ENCODE measurements at places on chromosomes 6 and 20. TPM values are rescaled to one million over a fixed set of nuclear protein-coding genes. Genes with fewer than 3 reads are reported as not detected.

DNA sequence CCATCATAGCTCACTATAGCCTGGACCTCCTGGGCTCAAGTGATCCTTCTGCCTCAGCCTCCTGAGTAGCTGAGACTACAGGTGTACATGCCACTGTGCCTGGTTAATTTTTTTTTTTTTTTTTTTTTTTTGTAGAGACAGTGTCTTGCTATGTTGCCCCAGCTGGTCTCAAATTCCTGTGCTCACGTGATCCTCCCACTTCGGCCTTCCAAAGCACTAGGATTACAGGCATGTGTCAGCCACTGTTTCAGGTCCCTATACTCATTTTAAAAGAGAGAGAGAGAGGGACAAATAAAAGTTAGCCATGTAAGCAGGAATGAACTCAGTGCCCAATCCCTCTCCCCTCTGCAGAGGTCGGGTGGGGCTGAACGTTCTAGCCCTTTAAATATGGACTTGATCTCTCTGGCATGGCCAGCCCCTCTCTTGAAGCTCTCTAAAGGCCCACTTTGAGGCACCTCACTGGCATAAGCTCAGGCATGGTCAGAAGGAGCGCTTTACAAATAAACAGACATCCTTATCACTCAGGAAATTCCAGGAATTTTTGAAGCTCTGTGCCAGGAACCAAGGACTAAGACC is 9.0 kb upstream of the SERPINB1 start:
- peaks cover 14% of the 10 kb centered on the region for H3K36me3 ChIP-seq
- no peak overlapping the region for H3K4me3 ChIP-seq
- no peak overlapping the region for H3K27ac ChIP-seq
- no peaks in the 10 kb centered on the region for H3K27me3 ChIP-seq
- peaks cover 44% of the 10 kb centered on the region for H3K4me1 ChIP-seq
- DNase-seq: no peak

DNA sequence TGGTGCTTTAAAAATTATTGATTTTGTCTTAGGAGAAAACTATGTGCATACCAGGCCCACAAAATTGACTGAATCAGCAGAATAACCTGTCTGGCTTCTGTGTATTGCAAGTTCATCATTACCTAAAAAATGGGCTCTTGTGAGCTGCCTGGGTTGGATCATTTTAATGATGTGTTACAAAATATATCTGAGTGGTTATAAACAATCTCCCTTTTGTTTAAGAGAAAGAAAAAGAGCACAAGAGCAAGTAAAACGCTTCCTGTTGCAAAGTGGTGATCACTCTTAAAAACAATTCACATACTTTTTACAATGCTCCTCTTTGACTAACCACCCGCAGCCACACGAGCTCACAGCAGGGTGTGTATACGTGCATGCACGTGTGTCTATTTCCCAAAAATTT is 335.1 kb downstream of the HDGFL1 start:
- no peak overlapping the region for H3K4me3 ChIP-seq
- H3K27ac ChIP-seq: no peak overlapping the region
- no peaks in the 10 kb centered on the region for H3K27me3 ChIP-seq
- H3K36me3 ChIP-seq: no peaks in the 10 kb centered on the region
- DNase-seq: no peak

GRCh38 chr20:60049601-60050000 is 91.4 kb downstream of the CDH26 start:
- no peaks in the 10 kb centered on the region for H3K36me3 ChIP-seq
- no peak overlapping the region for H3K27ac ChIP-seq
- no peaks in the 10 kb centered on the region for H3K4me1 ChIP-seq
- no peak for DNase-seq

- H3K4me1 ChIP-seq: no peaks in the 10 kb centered on the region
- H3K27ac ChIP-seq: no peak overlapping the region
- no peak for DNase-seq
- no peak overlapping the region for H3K4me3 ChIP-seq
These were observed 128.6 kb downstream of the MAP7 start for GRCh38 chr6:136421537-136422158.

DNA sequence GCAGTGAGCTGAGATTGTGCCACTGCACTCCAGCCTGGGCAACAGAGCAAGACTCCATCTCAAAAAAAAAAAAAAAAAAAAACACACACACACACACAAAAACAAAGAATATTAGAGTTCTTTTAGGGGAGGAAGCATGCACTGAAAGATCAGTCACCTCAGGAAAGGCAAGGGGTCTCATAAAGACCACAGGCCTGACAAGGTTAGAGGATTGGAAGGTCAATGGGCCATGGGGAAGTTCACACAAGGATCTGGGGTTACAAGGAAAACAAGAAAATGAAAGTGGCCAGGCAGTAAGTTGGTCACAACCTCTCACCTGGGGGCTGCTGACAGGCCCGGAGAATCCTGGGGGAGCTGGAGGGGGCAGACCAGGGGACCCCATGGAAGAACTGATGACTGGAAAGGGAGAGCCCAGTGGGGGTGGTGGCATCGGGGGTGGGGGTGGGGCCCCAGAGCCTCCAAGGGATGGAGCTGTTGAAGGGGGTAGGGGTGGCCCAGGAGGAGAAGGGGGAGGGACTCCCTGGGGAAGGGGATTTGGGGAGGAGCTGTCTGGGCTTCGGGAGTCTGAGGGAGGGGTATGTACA is 1.5 kb downstream of the RXRB start:
- H3K4me3 ChIP-seq: peak overlapping the region; percentile 92
- H3K36me3 ChIP-seq: no peaks in the 10 kb centered on the region
- no peaks in the 10 kb centered on the region for H3K27me3 ChIP-seq
- no peak overlapping the region for H3K27ac ChIP-seq
- DNase-seq: no peak
- peaks cover 44% of the 10 kb centered on the region for H3K4me1 ChIP-seq

- H3K27me3 ChIP-seq: no peaks in the 10 kb centered on the region
- no peak for DNase-seq
- H3K27ac ChIP-seq: no peak overlapping the region
- no peak overlapping the region for H3K4me3 ChIP-seq
These were observed 18.6 kb upstream of the TREM2 start for GRCh38 chr6:41181566-41181965.

GRCh38 chr20:40945754-40946450 is 82.7 kb upstream of the TOP1 start:
- no peaks in the 10 kb centered on the region for H3K27me3 ChIP-seq
- H3K4me1 ChIP-seq: peaks cover 17% of the 10 kb centered on the region
- H3K4me3 ChIP-seq: no peak overlapping the region
- DNase-seq: no peak
- no peaks in the 10 kb centered on the region for H3K36me3 ChIP-seq

- H3K4me3 ChIP-seq: no peak overlapping the region
- no peak overlapping the region for H3K27ac ChIP-seq
- no peak for DNase-seq
- no peaks in the 10 kb centered on the region for H3K4me1 ChIP-seq
These were observed 226.9 kb downstream of the SIM1 start for GRCh38 chr6:100237821-100238220.

GRCh38 chr6:159002432-159003155 is 2.6 kb upstream of the RSPH3 start:
- peaks cover 11% of the 10 kb centered on the region for H3K4me1 ChIP-seq
- no peaks in the 10 kb centered on the region for H3K36me3 ChIP-seq

- H3K36me3 ChIP-seq: no peaks in the 10 kb centered on the region
- DNase-seq: no peak
- H3K4me1 ChIP-seq: no peaks in the 10 kb centered on the region
- H3K27ac ChIP-seq: no peak within 1 kb of the TSS
- H3K27me3 ChIP-seq: no peaks in the 10 kb centered on the region
- no peak within 1 kb of the TSS for H3K4me3 ChIP-seq
These were observed at the start of gene IL17A for GRCh38 chr6:52186075-52186474. Gene IL17A (plus strand): TSS chr6:52186375. CDS start chr6:52186432, 57 bp downstream.

- H3K36me3 ChIP-seq: no peaks in the 10 kb centered on the region
- H3K4me1 ChIP-seq: peaks cover 11% of the 10 kb centered on the region
- no peak overlapping the region for H3K27ac ChIP-seq
- DNase-seq: no peak
These were observed 4.3 kb downstream of the SNHG17 start for GRCh38 chr20:38430679-38431325.

DNA sequence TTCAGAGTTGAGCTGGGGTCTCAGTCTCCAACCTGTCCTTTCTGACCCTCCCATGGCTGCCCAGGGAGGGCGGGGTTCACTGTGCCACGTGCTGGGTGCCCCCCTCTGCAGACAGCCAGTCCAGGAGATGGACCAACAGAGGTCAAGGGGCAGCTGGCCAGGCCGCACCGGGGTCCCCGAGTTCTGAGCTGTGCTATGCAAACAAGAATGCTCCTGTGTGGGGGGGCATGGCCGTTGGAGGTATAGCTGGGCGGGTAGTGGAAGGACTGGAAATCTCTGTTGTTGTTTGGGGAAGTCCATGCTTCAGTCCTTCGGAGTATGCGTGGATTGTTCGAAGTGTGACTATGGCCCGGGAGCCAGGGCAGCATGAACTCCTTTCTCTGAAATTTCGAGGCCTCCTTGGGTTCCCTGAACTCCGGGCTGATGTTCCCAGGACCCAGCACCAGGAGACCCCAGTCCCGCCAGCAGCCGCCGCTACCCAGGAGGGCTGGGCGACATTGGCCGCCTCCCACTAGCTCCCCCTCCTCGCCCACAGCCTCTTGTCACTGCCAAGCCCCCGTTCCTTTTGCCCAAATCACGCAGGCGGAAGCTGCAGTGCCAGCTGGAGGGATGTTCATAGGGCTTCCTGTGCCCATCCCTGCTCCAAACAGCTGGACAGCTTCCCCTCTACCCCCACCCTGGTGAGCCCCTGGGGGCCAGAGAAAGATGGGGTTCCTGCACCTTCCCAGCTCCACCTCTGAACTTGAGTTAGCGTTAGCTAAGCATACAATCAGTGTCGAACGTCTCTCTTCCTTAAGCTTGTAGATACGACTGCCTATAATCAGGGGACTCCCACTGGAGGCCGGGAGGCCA is 126.6 kb downstream of the TAF4 start:
- no peaks in the 10 kb centered on the region for H3K36me3 ChIP-seq
- H3K4me1 ChIP-seq: no peaks in the 10 kb centered on the region
- no peak overlapping the region for H3K4me3 ChIP-seq
- no peak for DNase-seq
- H3K27me3 ChIP-seq: no peaks in the 10 kb centered on the region

- no peaks in the 10 kb centered on the region for H3K27me3 ChIP-seq
- H3K4me1 ChIP-seq: peaks cover 3% of the 10 kb centered on the region
- no peak overlapping the region for H3K27ac ChIP-seq
- DNase-seq: peak; percentile 36
- no peak overlapping the region for H3K4me3 ChIP-seq
These were observed 49.9 kb downstream of the TGM2 start for GRCh38 chr20:38115205-38115604.

GRCh38 chr6:109118871-109119354 is 23.6 kb downstream of the CEP57L1 start:
- H3K4me3 ChIP-seq: no peak overlapping the region
- no peaks in the 10 kb centered on the region for H3K27me3 ChIP-seq
- H3K27ac ChIP-seq: no peak overlapping the region
- no peaks in the 10 kb centered on the region for H3K36me3 ChIP-seq
- H3K4me1 ChIP-seq: peaks cover 41% of the 10 kb centered on the region
- no peak for DNase-seq

DNA sequence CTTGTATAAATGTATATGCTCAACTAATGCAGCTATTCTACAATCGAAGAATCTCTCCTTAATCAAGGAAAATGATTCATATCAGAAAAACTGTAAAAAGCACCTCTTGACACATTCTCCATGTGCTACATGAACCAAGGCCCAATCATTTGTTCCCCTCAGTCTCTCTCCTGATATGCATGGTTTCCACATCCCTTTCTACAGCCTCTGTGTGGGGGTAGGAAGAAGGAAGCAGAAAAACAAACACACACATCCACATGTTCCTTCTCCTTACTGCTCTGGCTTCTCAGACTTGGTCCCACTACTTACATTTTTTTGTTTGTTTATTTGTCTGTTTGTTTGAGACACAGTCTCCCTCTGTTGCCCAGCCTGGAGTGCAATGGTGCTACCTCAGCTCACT is 510.5 kb downstream of the PRKN start:
- no peak for DNase-seq
- H3K27me3 ChIP-seq: no peaks in the 10 kb centered on the region
- H3K36me3 ChIP-seq: no peaks in the 10 kb centered on the region
- H3K4me1 ChIP-seq: no peaks in the 10 kb centered on the region
- H3K4me3 ChIP-seq: no peak overlapping the region

DNA sequence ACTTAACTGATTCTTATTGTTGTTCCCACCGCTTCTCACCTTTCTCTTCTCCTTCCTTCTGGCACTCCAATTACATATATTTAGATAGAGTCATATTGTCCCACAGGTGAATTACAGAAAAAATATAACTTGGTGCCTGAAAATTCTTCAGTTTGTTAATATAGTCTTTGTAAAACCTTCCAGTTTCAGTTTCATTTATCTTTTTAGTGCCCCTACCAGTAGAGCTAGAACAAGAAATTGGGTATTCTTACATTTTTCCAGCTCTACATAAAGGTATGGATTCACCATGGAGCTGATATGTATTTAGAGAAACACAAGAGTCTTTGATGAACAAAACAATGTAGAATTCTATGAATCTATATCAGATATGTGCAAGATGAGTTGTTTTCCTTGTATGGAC is 10.7 kb downstream of the MANEA start:
- H3K27ac ChIP-seq: no peak overlapping the region
- H3K4me3 ChIP-seq: no peak overlapping the region
- H3K27me3 ChIP-seq: no peaks in the 10 kb centered on the region
- H3K4me1 ChIP-seq: no peaks in the 10 kb centered on the region
- H3K36me3 ChIP-seq: no peaks in the 10 kb centered on the region

DNA sequence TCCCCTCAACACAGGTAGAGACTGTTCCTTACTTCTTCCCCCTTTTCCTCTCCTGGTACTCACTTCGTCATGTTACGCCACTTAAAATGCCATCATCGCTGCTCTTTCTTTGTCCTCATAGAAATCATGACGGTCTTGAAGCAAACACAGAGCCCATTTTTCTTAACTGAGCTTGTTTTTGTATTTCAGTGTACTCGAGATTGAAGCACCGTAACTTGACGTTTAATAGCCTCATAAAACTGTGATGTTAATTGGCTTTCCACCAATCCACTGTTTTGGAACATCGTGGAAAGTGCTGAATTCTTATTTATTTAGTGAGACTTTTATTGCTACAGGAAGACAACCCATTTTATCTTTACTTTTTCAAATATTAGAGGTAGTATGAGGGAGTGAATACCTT is 38.7 kb downstream of the DUSP22 start:
- H3K27me3 ChIP-seq: no peaks in the 10 kb centered on the region
- H3K27ac ChIP-seq: no peak overlapping the region
- no peak for DNase-seq
- H3K4me1 ChIP-seq: peaks cover 82% of the 10 kb centered on the region
- H3K4me3 ChIP-seq: no peak overlapping the region

- H3K27ac ChIP-seq: no peak overlapping the region
- H3K4me1 ChIP-seq: no peaks in the 10 kb centered on the region
- H3K4me3 ChIP-seq: no peak overlapping the region
These were observed 14.2 kb downstream of the GFRA4 start for GRCh38 chr20:3648951-3649350.

GRCh38 chr6:47974106-47974505 is 136.9 kb downstream of the PTCHD4 start:
- H3K36me3 ChIP-seq: no peaks in the 10 kb centered on the region
- H3K4me3 ChIP-seq: no peak overlapping the region
- H3K27me3 ChIP-seq: no peaks in the 10 kb centered on the region
- DNase-seq: no peak

- peaks cover 15% of the 10 kb centered on the region for H3K36me3 ChIP-seq
- no peaks in the 10 kb centered on the region for H3K4me1 ChIP-seq
- DNase-seq: peak; percentile 24
- H3K27me3 ChIP-seq: no peaks in the 10 kb centered on the region
- no peak overlapping the region for H3K27ac ChIP-seq
These were observed 12.7 kb downstream of the SAYSD1 start for GRCh38 chr6:39102071-39102820.

The GTF2H4 gene
- 38.4 TPM for total RNA-seq

The C20orf204 gene
- total RNA-seq: 2.5 TPM

The RAB5IF gene
- total RNA-seq: 40.1 TPM

The SLPI gene
- total RNA-seq: not detected

The OPN5 gene
- not detected for total RNA-seq

Measured in B cell (primary cell).